Jurkat, Clone E6-1 (cell line): ENCODE measurements at places on chromosomes 5 and 9.

DNA sequence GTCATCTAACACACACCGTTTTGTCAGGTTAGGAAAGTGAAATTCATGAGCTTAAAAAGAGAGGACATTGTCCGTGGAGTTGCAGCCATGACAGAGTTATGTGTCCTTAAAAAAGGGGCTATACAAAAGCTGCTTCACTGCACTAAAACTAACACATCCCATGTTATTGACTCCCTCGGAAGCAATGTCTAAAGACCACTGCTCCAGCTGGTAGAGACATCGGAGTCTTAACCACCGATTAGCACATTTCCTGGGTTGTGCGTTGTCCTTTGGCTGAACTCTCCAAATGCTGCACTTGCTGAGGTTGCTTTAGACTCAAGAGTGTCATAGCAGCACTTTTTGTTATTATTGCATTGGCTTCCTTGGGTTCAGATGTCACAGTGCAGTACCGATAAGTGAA lies 128.3 kb upstream of the C9orf72 start:
- DNase-seq = no peak

- DNase-seq = no peak
These were observed 503 bp upstream of the GDNF start for GRCh38 chr5:37840053-37841034.

DNA sequence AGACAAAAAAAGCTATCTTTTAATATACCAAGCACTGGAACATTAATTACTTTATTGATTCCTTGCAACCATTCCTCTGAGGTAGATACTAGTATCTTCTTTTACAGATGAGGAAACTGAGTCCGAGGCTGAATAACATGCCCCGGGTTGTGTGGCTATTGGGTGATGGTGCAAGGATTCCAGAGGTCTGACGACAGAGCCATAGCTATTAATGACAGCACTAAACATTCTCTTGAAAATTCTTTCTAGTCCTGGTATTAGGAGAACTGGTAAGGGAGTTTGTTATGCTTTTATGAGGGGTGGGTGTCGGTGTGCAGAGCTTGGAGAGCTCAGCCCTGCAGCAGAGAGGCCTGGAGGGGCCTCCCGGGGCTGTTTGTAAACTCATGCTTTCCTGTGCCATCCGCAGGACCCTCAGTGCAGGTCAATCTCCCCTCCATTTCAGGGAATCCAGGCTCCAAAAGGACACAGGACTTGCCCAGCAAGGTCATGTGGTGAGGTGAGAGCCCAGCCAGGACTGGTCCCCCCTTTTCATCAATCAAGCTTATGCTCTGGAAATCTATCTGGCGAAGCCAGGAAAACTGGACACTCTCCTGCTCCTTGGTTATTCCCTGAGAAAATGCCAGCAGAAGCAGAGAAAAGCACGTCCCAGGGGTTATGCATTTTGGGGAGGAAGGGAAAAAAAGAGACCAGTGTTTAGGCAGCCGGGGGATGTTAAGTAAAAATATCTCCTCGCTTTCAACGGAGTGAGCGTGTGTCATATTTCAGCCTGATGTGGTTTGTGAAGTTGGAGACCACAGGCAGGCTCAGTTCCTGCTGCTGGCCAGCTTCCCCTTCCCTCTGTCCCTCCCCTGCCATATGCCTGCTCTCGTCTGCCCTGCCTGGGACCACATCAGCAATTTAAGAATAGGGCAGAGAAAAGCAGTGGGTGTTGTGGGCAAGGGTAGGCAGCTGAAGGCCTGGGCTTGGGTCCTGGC lies 3.7 kb downstream of the GSN start:
- DNase-seq = peak; percentile 14

DNA sequence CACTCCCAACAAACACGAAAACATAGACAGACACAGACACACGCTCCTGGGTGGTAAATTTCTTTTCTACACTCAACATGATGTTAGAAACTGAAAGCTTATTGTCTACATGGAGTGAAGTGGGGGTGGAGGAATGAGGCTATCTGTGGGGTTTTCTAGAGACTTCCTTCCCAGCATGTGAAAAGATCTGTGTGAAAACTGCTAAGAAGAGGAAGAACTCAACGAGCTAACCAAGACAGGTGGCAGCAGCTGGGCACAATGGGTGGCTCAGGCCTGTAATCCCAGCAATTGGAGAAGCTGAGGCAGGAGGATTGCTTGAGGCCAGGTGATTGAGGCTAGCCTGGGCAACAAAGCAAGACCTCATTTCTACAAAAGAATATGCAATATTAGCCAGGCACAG lies 7.6 kb downstream of the FYB1 start:
- DNase-seq = no peak

- no peak for DNase-seq
These were observed 194.3 kb downstream of the SMARCA2 start for GRCh38 chr9:2209400-2209799.

GRCh38 chr9:98130576-98131228 lies 11.7 kb upstream of the TRIM14 start:
- no peak for DNase-seq

- no peak for DNase-seq
These were observed 66.3 kb downstream of the FBXL7 start for GRCh38 chr5:15566306-15566705.

DNA sequence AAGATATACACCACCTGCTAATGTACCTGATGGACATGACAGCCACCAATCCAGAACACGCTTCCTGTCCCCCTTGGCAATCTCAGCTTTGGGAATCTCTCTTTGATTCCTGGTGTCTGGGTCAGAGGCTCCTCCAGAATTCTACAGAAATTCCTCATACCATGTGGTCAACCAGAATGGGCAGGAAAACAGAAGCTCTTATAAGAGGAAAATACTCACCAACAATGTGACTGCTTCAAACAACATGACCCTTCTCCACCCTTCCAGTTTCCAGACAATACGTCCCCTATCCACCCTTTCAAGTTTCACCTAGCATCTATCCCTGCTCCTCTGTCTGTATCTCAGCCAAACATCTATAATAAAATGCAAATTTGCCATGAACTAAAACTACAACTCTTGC lies 247.2 kb downstream of the DENND1A start:
- DNase-seq = no peak

GRCh38 chr5:179841621-179842020 lies 17.0 kb downstream of the MRNIP start:
- DNase-seq = no peak

- no peak for DNase-seq
These were observed 9.3 kb upstream of the TEX48 start for GRCh38 chr9:114691046-114691955.

DNA sequence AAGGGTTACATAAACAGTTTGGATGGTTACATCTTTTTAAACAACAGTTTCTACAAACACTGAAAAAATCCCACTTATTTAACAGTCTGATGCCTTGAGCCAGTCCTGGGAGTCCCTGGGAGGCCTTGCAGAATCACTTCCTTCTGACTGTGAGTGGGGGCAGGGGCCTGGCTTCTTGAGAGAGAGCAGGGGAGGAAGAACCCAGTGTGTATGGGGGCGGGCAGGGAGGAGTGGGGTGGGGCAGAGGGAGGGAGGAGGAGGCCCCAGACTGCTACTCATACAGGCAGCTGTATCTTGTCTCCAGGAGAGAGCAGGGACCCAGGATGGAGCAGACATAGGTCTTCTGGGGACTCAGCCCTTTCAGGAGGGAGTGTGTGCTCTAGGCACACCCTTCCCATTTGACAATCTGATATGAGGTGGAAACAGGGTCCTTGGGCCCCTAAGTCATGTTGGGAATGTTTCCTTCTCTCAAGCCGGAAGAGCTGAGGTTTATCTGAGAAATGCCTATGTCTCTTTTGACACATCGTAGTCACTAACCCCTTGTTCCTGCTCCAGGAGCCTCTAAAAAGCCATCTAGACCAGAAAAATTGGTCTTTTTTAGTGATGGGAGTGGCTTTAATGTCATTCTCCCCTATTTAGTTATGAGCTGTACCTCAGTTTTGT lies 52.8 kb downstream of the IRF1 start:
- DNase-seq = peak; percentile 84

GRCh38 chr5:24497591-24498157 lies 147.1 kb downstream of the CDH10 start:
- DNase-seq = no peak

GRCh38 chr5:52063186-52063585 lies 679.9 kb downstream of the ISL1 start:
- no peak for DNase-seq

DNA sequence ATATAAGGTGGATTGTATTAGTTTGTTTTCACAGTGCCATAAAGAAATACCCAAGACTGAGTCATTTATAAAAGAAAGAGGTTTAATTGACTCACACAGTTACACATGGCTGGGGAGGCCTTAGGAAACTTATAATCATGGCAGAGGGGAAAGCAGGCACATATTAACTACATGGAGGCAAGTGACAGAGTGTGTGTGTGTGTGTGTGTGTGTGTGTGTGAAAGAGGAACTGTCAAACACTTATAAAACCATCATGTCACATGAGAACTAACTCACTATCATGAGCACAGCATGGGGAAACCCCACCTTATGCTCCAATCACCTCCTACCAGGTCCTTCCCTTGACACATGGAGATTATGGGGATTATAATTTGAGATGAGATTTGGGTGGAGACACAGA lies 118.6 kb downstream of the SPEF2 start:
- DNase-seq = no peak

DNA sequence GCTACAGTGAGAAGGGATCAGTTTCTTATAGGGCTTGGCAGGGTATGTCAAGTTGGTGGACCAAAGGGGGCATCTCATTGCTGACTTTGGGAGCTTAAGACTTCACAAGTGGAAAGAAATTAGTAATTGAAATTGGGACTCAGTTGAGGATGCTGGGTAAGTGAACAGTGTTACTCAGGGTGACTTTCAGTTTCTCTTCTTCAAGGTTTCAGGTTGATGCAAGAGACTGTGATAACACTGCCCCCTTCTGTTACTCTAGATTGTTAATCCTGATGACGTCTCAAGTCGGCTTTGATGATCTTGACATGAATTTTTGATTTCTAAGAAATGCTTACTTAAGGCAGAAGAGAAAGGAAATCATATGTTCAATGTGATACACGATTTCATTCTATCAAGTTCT lies 21.3 kb downstream of the KCTD16 start:
- DNase-seq = peak; percentile 89

- DNase-seq = no peak
These were observed at the start of gene SHISAL2B for GRCh38 chr5:64690417-64691151. TSS of gene SHISAL2B (plus strand) at chr5:64690503. CDS start at chr5:64690624, 121 bp downstream.

- DNase-seq = no peak
These were observed 15.2 kb downstream of the TSTD2 start for GRCh38 chr9:97617939-97618416.

- DNase-seq = no peak
These were observed 7.2 kb downstream of the PTBP3 start for GRCh38 chr9:112326194-112326593.

DNA sequence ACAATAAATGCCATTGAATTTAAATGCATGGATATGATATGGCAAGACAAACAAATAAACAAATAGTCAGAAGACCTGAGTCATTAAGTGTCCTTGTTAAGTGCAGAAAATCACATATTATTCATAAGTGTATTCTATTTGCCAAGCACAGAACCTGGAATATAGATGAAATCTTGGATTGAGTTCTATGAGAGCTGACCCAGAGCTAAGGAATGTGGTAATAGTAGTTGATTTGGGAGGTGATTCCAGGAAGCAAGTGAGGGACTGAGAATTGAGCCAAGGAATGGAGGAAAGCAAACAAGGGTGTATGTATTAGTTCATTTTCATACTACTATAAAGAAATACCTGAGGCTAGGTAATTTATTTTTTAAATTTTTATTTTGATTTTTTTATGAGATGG lies 208.9 kb downstream of the TRIM32 start:
- no peak for DNase-seq

- DNase-seq = no peak
These were observed 109.9 kb downstream of the DROSHA start for GRCh38 chr5:31421806-31422586.

DNA sequence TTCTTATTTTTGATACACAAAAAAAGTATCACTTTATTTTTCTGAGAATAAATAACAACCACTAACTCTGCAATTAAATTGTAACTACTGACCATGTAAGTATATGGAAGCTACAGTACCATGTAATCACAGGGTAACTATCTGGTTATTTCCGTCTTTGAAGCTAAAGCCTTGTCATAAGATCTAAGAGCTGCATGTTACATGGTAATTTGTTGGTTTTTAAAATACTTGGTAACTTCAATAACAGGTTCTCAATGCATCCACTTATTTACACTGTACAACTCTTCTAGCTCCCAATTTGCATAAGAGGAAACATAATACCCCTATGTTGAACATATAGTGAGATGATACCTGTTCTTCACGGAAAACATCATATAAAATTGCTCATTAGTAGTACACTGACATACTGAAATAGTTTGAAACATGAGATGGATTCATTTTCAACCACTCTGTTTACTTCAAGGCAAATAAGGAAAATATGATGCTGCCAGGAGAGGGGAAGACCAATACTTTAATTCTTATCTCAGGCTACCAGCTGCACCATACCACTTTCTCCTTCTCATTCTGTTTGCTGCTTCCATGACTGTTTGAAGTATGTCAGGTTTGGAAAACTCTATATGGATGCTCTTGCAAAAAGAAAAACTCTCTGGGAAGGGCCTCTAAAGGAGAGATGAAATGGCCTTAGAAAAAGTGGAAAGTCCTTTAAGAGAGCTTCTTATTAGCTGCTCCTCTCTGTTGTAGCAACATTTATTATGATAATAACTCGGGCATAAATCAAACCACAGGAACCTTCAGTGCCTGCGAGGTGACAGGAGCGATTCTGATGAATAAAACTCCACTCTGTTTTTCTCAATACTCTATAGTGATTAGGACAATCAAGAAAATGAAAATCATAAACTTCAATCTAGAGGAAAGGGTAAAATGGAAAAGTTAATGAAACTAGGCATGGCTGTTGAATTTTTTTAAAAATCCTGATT lies 150.2 kb downstream of the KIAA0825 start:
- DNase-seq = no peak

DNA sequence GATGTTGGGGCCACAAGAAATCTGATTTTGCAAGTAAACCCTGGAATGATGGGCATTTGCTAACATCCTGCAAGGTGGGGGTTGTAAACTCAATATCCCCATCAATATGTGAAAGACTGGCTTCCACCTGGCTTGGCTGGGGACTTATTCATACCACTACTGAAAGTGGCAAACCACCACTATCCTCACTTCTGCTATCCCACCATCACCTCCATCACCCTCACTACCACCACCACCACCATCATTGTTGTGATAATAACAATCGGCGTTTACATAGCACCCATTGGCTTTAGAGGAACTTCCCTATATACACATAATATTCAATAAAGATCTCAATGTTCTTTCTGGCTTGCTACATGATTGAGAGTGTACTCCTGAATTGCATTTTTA lies 224.7 kb upstream of the DAP start:
- DNase-seq = no peak

DNA sequence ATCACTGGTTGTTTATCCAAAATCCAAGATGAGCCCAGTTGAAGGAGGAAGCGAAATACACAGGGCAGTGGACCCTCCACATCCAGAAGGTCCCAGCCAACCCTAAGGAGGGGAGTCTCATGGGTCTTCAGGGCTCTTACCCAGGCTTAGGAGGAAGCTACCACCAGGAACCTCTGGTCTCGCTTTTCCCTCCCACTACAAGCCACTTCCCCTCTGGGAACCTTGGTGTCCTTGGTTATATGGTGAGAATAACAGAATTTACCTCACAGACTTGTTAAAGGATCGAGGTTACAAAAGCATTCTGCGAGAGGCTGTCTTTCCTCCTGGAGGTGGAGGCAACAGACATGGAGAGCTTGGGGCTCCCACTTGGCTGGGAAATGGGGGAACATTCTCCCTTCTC lies 3.4 kb downstream of the HIGD2A start:
- no peak for DNase-seq
